ENCODE measurements at places on chromosomes 4 and X. TPM values are rescaled to one million over a fixed set of nuclear protein-coding genes. Genes with fewer than 3 reads are reported as not detected.

GRCh38 chrX:84160736-84161135 lies 27.3 kb downstream of the RPS6KA6 start:
- peaks cover 17% of the 10 kb centered on the region for H3K27me3 ChIP-seq
- H3K4me3 ChIP-seq = no peak overlapping the region
- H3K36me3 ChIP-seq = no peaks in the 10 kb centered on the region
- no peaks in the 10 kb centered on the region for H3K4me1 ChIP-seq
- DNase-seq = no peak

GRCh38 chr4:82567444-82567843 lies 5.7 kb upstream of the TMEM150C start:
- H3K36me3 ChIP-seq = no peaks in the 10 kb centered on the region
- peaks cover 2% of the 10 kb centered on the region for H3K4me1 ChIP-seq
- no peak for DNase-seq
- no peak overlapping the region for H3K4me3 ChIP-seq

DNA sequence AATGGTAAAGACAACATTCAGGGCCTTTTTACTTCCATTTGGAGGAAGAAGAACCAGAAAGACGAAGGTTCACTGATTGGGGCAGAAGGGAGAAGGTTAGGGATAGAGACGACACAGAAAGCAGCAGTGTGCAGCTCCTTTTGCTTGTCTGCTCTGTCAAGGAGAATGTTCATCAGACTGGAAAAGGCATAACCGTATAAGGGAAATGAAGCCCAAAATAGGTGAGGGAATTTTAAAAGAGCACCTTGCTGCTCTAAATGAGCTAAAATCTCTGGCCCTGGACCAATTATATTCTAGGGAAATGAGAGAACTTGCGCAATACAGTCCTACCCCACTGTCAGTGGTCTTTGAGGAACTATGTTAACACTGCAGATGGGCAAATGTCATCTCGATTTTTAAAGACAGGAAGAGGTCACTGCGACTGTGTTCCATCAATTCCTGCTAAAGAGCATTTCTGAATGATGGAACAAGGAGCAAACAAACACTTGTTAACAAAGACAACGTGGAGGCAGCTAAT lies 909.8 kb upstream of the FTHL17 start:
- H3K36me3 ChIP-seq = no peaks in the 10 kb centered on the region
- H3K4me3 ChIP-seq = no peak overlapping the region
- H3K4me1 ChIP-seq = no peaks in the 10 kb centered on the region
- H3K27ac ChIP-seq = no peak overlapping the region
- no peak for DNase-seq
- no peaks in the 10 kb centered on the region for H3K27me3 ChIP-seq

DNA sequence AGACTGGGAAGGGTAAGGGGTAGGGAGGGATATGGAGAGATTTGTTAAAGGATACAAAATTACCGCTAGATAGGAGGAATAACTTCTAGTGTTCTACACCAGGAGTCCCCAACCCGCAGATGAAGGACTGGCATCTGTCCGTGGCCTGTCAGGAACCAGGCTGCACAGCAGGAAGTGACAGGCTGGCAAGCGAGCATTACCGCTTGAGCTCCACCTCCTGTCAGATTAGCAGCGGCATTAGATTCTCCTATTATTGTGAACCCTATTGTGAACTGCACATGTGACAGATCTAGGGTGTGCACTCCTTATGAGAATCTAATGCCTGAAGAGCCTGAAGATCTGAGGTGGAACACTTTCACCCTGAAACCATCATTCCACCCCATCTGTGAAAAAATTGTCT lies 27.9 kb upstream of the BBS7 start:
- peak; percentile 4 for DNase-seq
- H3K27me3 ChIP-seq = peaks cover 2% of the 10 kb centered on the region
- H3K36me3 ChIP-seq = no peaks in the 10 kb centered on the region
- H3K4me1 ChIP-seq = no peaks in the 10 kb centered on the region
- H3K27ac ChIP-seq = no peak overlapping the region

- no peak for DNase-seq
- no peak overlapping the region for H3K27ac ChIP-seq
- peaks cover 34% of the 10 kb centered on the region for H3K27me3 ChIP-seq
- no peak overlapping the region for H3K4me3 ChIP-seq
- H3K4me1 ChIP-seq = no peaks in the 10 kb centered on the region
Measured at GRCh38 chrX:101744085-101744484, 84.4 kb upstream of the ARMCX2 start.

Gene ANAPC4
- total RNA-seq = 37.9 TPM

Gene MAGEA11
- total RNA-seq = not detected

Gene RBMXL3
- not detected for total RNA-seq
